ENCODE measurements at places on chromosomes 12 and 14.

DNA sequence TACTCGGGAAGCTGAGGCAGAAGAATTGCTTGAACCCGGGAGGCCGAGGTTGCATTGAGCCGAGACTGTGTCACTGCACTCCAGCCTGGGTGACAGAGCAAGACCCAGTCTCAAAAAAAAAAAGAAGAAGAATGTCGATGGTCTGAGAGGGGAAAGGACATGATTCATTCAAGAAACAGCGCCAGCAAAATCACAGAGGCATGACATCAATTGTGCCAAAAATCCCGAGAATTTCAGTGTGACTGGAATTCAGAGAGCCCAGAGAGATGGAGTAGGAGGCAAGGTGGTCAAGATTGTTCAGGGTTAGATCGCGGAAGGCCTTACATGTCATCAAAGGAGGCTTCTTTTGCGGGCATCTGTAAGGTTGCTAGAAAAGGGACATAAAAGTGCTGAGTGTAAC is 483.3 kb downstream of the VRK1 start:
- no peaks in the 10 kb centered on the region for H3K4me1 ChIP-seq
- H3K27me3 ChIP-seq = no peaks in the 10 kb centered on the region
- H3K27ac ChIP-seq = no peak overlapping the region
- H3K36me3 ChIP-seq = no peaks in the 10 kb centered on the region

DNA sequence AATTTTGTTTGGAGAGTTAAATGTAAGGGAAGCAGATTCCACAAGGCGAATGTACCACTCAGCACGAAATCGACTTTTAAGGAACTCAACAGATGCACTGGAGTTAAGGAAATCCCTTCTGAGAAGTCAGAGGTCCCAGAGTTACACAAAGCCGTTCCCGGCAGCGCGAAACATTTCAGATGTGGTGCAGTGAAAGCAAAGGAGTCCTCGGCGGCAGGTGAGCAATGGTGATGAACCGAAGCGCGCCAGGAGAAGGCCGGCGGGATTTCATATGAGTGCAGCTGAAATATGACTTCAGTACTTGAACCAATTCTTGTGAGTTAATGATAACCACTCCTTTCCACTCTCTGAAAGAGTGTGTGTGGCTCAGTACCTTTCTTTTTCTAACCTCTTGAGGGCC is 183.2 kb downstream of the GRIP1 start:
- H3K4me3 ChIP-seq = no peak overlapping the region
- H3K27me3 ChIP-seq = no peaks in the 10 kb centered on the region
- no peak overlapping the region for H3K27ac ChIP-seq
- H3K4me1 ChIP-seq = no peaks in the 10 kb centered on the region

GRCh38 chr12:12693111-12693671 is 2.8 kb downstream of the GPR19 start:
- no peaks in the 10 kb centered on the region for H3K27me3 ChIP-seq
- H3K27ac ChIP-seq = no peak overlapping the region
- peaks cover 3% of the 10 kb centered on the region for H3K4me1 ChIP-seq

DNA sequence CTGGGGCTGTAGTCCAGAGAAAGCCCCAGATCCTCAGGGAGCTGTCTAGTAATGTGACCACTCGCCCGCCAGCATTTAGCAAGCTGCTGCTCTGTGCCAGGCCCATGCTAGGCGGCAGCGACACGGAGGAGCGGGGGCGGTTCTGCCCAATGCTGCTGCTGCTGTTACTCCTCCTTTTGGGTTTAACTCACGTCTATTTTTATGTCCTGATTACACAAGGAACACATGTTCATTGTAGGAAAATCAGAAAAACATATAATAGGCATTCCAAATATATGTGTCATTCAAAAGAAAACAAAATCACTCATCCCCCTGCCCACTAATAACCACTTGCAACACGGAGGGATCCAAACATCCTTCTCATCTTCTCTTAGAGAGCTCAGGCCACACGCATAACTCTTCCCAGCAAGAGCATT is 30.4 kb downstream of the CCDC92 start:
- H3K36me3 ChIP-seq = peaks cover 12% of the 10 kb centered on the region
- no peak overlapping the region for H3K4me3 ChIP-seq
- DNase-seq = no peak
- H3K27me3 ChIP-seq = no peaks in the 10 kb centered on the region
- no peak overlapping the region for H3K27ac ChIP-seq

- no peaks in the 10 kb centered on the region for H3K36me3 ChIP-seq
- no peak overlapping the region for H3K27ac ChIP-seq
- no peak for DNase-seq
- H3K4me3 ChIP-seq = no peak overlapping the region
These were observed 240.6 kb downstream of the RAD51B start for GRCh38 chr14:68060198-68060597.

Measured in liver (tissue), 10 donors.